ENCODE measurements at places on chromosomes 7 and 10.
A peak's percentile ranks its signal among the peaks of the same experiment; 100 is the strongest.

DNA sequence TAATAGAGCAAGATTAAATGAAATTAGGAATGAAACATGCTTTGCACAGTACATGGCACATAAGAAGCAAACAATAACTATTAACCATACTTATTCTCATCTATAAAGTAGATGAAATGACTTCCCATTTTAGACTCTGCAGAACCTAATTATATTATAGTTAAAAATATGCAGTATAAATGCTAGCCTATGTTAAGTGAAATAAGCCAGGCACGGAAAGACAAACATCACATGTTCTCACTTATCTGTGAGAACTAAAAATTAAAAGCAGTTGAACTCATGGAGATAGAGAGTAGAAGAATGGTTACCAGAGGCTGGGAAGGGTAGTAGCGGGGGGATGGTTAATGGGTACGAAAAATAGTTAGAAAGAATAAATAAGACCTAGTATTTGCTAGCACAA, 247.0 kb downstream of the PRKG1 start:
- DNase-seq = no peak

- no peak for DNase-seq
Measured at GRCh38 chr10:117552156-117552631, 9.6 kb downstream of the EMX2 start.

- no peak for DNase-seq
Measured at GRCh38 chr7:105402221-105403095, 13.7 kb upstream of the SRPK2 start.

DNA sequence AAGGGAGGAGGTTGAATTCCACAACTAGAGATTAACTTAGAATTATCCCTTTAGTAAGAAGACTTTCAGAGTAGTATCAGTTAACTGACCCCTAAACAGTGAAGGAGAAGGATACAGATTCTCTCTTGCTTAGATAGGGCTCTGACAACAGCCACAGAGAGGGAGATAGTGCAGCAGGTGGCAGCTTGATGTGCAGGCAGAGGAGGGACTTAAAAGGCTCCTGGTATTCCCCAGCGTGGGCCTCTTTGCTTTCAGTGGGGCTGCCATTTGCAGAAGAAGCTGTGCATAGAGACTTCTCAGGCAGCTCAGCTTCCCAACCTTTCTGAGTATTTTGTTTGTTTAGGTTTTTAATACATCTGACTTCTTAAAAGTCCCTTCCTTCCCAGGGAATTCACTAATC, 16.0 kb downstream of the FZD1 start:
- DNase-seq = no peak

GRCh38 chr7:41881331-41882130, 178.6 kb upstream of the INHBA start:
- DNase-seq = no peak

- DNase-seq = no peak
Measured at GRCh38 chr7:128728598-128728997, 10.6 kb upstream of the CALU start.

DNA sequence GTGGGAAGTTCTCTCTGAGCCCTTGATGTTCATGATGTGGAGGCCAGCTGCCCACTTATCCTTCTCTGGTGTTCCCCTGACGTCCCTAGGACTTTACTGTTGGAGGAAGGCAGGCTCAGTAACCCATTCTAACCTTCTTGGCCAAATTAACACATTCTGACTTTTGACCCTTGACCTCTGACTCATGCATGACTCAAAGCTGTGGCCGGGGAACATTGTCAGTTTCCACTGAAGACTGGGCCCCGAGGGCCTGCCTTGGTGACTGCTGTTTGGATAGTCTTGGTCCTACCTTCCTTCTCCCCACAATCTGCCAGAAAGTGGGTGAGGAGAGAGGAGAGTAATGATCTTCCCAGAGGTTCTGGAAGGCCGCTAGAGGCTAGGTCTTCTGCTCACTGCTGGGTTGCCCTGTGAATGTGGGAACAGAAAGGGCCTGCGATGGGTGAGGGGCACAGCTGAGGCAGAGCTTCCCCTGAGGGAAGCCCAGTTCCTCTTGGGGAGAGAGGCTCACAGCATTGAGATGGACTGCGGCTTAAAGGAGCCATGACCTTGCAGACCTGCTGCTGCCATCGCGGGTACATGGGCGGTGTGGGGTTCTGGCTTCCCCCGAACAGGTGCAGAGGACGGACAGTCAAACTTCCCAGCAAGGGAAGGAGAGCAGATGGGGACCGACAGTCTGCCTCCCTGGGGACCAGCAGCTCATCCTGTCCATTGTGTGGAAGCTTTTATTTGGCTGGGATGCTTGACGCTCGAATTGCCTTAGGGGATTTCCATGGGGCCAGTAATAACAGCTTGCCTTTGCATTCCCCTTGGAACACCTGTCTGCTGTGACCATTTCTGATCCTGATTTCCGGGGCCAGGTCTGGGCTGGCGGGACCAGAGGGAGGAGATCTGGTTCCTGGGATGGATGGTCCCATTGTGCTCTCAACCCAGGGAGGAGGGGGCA, 43.8 kb downstream of the ADAMTS14 start:
- DNase-seq = no peak

- no peak for DNase-seq
Measured at GRCh38 chr7:19623676-19624075, 85.2 kb downstream of the POLR1F start.

GRCh38 chr7:44103566-44103922, 601 bp upstream of the AEBP1 start:
- no peak for DNase-seq

- DNase-seq = no peak
Measured at GRCh38 chr10:21020545-21020944, 123.4 kb upstream of the NEBL start.

GRCh38 chr10:34729619-34730018, 85.5 kb downstream of the PARD3 start:
- no peak for DNase-seq

DNA sequence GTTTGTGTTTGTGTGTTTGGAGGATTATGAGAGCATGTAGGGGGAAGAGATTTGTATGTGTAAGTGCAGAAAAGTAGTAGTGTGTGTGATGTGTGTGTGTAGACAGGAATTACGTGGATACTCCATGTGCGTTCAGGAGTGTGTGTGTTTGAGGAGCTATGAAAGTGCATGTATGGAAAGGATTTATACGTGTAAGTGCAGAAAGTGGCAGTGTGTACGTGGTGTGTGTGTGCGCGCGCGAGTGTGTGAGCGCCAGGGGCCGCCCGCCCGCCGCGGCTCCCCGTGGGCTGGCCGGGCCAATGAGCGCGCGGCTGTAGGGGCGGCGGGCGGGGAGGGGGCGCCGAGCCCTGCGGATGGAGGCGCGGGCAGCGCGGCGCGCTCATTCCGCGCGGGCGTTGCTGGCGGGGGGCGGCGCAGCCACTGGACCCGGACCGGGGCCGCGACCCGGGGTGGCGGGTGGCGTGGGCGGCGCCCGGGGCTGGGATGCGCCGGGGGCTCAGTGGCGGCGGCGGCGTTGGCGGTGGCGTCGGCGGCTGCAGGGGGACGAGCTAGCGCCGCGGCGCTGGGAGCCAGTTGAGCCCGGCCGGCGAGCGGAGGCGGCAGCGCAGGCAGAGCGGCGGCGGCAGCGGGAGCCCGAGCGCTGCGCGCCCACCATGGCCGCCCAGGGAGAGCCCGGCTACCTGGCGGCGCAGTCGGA, at the start of gene BICC1:
Gene BICC1 (plus strand): TSS at position 382 of the 697 bp plus-strand sequence. CDS start 272 bp downstream, at position 654.
- peak; percentile 87 for DNase-seq

GRCh38 chr10:125009661-125010161, 67.8 kb downstream of the ZRANB1 start:
- no peak for DNase-seq

GRCh38 chr7:134939136-134939535, 47.2 kb upstream of the AGBL3 start:
- DNase-seq = no peak

GRCh38 chr10:100567249-100567648, 31.5 kb downstream of the HIF1AN start:
- DNase-seq = no peak

- no peak for DNase-seq
Measured at GRCh38 chr7:99737726-99738125, 2.7 kb upstream of the CYP3A7 start.

DNA sequence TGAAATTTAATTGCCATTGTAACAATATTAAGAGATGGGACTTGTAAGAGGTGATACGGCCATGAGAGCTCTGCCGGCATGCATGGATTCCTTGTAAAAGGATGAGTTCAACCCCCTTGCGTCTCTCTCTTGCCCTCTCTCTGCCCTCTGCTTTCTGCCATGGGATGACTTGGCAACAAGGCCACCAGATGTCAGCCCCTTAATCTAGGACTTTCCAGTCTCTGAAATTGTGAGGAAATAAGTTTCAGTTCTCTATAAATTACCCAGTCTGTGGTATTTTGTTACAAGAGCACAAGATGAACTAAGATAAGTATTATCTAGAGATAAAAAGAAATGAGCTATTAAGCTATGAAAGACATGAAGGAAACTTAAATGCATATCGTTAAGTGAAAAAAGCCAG, 145.7 kb upstream of the AHR start:
- DNase-seq = no peak

DNA sequence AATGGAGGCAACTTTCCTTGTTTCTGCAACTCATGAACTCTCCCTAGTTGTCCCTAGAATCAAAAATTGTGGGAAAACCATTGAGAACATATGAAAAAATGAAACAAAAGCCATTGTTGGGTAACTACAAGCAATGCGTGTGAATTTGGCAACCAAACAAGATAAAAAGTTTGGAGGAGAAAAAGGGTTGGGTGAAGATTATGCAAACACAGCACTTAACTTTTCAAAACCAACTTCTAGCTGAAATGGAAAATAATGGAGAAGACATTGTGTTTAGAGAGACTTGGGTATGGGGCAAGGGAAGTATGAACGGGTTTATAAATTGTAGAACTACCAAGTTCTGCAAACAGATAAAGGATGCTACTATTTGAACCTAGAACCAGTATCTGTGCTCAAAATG, 89.0 kb upstream of the SVIL start:
- no peak for DNase-seq

GRCh38 chr7:28845106-28845505, 113.0 kb downstream of the TRIL start:
- DNase-seq = no peak

GRCh38 chr7:37311355-37311754, 137.3 kb downstream of the ELMO1 start:
- peak; percentile 64 for DNase-seq

GRCh38 chr7:122616951-122617350, 82.0 kb downstream of the RNF133 start:
- DNase-seq = no peak

DNA sequence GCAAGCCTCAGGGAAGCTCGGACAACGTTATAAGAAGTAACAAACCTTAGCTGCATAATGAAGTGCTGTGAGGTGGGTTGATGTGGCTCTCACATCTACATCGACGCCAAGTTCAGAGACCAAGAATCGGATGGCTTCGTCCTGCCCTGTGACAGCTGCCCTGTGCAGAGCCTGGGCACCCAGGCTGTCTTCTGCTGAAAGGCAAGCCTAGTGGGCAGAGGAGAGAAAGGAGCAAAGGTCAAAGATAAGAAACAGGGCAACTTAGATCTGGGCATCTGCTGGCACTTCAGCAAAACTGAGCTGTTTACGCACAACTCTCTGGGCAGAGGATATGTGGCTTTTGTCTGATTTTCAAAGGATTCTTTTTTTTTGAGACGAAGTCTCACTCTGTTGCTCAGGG, 6.7 kb downstream of the ANKRD16 start:
- DNase-seq = no peak

- no peak for DNase-seq
Measured at GRCh38 chr7:23653942-23654341, 26.1 kb upstream of the FAM221A start.
